COR-L47 (cell line): ENCODE measurements at places on chromosomes 13 and 19.

- DNase-seq = no peak
Observed at GRCh38 chr13:79393564-79394249, 12.3 kb downstream of the RBM26 start.

GRCh38 chr19:35346193-35347052 lies 1.3 kb upstream of the FFAR1 start:
- DNase-seq = no peak

DNA sequence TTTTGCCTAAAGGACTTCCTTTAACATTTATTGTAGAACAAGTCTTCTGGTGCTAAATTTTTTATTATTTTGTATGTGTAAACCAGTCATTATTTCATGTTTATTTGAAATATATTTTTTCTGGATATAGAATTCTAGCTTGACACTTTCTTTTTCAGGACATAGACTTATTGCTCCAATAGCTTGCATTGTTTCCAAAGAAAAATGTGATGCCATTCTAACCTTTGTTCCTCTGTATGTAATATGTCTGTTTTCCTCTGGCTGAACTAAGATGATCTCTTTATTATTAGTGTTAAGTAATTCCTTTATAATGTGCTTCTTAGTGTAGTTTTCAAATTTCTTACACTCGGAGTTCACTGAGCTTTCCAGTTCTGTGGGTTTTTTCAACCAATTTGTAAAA lies 174.1 kb upstream of the STARD13 start:
- DNase-seq = no peak

DNA sequence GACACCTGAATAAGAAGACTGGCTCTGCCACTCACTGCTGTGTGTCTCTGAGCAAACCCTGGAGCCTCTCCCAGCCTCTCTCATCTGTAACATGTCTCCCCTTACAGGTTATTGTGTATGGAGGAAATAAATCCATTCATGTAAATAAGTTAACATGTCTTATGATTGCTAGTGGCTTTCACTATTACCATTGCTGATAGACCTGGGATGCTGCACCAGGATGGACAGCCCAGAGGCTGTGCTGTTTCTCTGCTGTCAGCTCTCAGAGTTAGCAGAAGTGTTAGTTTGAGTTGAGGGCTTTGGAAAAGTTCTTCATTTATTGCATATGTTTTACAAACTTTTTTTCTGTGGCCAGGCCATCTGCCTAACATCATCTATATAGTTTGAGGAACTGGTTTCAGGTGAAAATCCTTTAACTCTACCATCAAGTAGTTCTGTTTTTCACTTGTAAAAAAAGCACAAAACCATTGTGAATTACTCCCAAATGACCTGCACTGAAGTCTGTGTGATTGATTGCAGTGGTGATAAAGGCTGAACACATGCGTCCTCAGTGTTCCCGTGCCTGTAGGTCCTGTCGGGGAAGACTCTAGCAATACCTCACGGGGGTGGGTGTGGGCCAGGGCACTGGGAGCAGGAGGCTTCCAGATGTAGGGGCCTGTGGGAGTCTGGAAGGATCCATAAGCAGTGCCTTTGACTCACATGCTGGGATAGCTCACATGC lies 24.6 kb downstream of the MPHOSPH8 start:
- no peak for DNase-seq

DNA sequence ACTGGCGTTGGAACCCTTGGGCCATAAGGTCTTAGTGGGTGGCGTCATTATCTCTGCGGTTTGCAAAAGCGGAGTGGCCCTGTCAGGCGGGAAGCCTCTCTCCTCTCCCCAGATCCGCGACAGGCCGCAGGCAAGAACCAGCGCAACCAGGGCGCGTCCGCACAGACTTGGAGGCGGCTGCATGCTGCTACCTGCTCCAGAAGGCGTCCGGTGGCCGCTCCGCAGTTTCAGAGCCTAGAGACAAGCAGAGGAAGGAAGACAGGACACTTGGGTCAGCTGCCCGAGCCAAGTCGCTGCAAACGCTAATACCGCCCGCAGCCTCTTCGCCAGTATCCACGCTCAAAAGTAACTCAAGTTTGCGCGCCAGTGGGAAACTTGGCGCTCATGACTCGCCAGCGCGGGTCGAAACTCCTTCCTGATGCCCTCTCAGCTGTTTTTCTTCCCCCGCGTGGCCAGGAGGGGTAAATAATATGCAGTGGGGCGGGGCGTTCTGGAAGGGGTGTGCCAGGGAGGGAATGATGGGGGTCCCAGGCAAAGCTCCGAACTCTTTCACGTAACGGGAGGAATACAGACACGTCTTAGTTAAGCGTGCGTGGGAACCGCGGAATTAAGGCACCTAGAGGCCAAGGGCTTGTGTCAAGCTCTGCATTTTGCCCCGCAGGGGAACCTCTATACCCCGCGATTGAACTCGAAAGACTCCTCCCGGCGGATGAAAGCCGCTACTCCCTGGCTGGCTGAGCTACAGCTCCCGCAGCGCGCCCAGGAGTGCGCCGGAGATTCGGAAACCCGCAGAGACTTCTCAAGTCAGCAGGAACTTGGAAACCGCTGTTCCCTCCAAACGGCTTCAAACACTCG lies at the start of gene EDNRB:
TSS of gene EDNRB (minus strand) at position 441 of the 855 bp plus-strand sequence. CDS start at position 183, 258 bp downstream.
- peak; percentile 21 for DNase-seq

GRCh38 chr19:8494158-8494557 lies 8.3 kb downstream of the PRAM1 start:
- no peak for DNase-seq

- peak; percentile 16 for DNase-seq
Observed at GRCh38 chr13:31012655-31013024, 80.2 kb downstream of the TEX26 start.

GRCh38 chr13:29924482-29925350 lies 74.3 kb upstream of the UBL3 start:
- no peak for DNase-seq

- DNase-seq = no peak
Observed at GRCh38 chr13:35698911-35699576, 222.6 kb upstream of the MAB21L1 start.

DNA sequence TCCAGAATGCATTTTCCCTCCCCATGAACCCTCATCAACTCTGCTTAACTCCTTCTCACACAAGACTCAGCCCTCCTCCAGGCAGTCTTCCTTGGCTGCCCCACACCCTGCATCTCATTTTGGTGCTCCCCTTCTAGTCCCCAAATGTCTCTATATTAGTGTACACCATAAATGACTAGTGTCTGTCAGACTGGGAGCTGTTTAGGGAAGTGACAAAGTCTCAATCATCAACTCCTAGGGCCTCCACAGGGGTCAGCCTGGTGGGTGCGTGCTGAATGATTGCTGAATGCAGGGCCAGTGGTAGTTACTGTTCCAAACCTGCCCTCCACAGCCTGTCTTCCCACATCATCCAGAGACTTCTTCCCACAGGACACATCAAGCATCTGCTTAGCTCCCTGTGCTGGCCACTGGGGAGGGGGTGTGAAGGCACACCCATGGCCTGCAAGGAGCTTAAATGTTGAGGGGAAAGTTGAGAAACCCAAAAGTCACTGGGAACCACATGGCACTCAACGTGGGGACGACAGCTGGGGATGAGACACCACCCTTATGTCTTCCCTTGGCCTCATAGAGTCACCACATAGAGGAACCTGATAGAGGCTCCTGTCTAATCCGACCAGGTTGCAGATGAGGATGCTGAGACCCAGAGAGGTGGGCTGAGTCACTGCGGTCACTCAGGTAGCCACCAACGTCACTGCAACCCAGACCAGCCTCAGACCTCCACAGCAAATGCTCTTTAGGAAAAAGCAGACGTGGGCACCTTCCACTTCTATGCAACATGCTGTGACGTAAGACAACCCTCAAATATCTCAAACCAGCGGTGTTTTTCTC lies 79.3 kb upstream of the TM9SF2 start:
- no peak for DNase-seq
